NCI-H774 (cell line): ENCODE measurements at places on chromosomes 5 and 9.

DNA sequence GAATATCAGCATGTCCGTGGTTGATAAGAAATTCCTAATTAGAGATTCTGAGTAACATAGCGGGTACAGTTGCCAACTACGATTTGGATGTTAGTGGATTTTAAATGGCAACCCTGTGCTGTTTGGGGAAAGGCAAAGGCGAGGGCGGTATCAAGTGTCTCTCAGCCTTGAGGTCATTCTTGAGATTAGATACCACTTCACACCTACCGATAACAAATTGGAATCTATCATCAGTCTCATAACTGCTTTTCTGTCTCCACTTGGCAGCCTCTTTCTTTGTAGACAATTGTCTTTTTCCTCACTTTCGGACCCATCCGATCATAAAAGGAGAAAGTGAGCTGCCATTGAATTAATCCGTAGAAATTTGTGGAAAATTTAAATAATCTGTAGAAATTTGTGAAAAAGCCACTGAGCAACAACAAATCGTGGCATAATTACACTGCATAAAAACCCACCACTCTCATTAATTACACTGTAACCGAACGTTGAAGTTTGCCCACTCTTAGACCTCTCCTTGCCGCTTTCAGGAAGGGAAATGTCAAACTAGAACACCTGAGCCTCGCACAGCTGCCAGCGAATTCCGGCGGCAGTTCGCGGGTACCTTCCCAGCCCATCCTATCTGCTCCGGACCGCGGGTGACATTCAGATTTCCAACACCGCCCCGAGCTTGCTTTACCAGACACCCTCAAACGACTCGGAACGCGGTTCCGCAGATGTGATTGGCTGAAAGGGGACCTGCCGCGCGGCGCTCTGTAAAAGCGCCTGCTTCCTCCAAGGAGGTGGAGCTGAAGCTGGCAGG, 849 bp upstream of the RGMB start:
- DNase-seq: peak; percentile 91

DNA sequence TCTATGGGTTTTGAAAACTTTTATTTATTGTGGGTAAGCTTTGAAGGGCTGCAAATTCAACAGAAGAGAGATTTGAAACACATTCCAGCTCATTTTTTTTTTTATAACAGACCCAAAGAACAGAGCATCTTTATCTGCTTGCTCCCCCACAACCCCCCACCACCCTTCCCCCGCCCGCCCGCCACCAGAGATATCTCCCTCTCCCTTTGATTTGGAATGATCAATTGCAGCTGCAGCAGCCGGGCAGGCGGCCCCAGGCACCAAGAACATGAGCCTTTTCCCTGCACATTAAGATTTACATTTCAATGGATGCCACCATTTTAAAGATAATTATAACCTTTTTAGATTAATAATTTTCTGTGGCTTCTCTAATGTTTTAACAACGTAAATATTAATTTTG, 510.9 kb downstream of the ZNF608 start:
- DNase-seq: no peak

DNA sequence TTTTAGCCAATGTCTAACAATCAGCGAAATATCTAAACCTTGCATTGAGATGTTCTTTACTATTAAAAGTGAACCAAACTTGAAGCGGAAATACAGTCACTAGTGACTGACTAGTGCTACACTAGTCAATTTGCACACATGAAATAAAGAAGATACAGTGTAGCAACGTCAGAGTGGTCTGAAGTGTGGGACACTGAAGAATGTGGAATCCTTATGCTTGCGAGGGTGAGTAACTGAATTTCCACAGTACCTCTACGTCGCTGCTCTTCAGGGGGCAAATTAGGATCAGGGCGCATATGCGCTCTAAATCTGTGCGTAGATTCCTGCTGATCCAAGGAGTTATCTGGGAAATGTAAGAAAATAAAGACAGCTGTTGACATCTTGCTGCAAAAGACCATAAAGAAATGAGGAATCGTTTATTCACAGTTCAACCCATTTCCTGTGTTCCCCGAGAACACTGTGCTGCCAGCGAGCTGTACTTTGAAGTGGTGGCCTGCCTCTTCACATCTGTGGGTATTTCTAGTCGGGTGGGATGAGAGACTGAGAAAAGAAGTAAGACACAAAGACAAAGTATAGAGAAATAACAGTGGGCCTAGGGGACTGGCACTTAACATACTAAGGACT, 39.8 kb upstream of the FLT4 start:
- DNase-seq: no peak

DNA sequence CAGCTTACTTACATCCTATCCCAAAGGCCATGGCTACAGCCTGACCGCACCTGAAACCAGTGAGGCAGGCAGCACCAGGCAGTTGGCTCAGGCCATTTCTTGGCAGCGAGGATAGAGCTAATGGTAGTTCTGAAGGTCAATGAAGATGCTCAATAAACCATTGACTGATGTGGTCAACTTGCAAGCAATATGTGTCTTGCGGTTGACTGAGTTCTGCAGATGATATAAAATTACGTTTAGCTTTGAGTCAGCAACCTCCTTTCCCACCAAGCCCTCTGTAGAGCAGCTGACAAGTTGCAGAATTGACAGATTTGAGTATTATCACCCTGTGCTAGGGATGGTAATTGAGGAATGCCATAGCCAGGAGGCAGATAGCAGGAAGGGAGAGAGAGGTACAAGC, 189.0 kb upstream of the PUM3 start:
- no peak for DNase-seq

DNA sequence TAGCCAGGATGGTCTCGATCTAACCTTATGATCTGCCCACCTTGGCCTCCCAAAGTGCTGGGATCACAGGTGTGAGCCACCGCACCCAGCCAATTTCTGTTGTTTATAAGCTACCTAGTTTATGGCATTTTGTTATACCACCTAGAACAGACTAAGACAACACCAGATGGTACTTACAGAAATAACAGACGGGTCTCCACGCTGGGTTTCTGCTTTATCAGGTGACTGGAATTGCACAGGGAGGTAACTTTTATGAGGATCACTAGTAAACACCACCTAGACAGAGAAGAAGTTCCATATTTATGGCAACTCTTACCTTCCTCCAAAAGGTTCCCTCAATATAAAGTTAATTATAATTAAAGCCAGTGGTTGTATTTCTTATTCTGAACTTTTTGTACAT, 74.0 kb downstream of the CEMIP2 start:
- no peak for DNase-seq

DNA sequence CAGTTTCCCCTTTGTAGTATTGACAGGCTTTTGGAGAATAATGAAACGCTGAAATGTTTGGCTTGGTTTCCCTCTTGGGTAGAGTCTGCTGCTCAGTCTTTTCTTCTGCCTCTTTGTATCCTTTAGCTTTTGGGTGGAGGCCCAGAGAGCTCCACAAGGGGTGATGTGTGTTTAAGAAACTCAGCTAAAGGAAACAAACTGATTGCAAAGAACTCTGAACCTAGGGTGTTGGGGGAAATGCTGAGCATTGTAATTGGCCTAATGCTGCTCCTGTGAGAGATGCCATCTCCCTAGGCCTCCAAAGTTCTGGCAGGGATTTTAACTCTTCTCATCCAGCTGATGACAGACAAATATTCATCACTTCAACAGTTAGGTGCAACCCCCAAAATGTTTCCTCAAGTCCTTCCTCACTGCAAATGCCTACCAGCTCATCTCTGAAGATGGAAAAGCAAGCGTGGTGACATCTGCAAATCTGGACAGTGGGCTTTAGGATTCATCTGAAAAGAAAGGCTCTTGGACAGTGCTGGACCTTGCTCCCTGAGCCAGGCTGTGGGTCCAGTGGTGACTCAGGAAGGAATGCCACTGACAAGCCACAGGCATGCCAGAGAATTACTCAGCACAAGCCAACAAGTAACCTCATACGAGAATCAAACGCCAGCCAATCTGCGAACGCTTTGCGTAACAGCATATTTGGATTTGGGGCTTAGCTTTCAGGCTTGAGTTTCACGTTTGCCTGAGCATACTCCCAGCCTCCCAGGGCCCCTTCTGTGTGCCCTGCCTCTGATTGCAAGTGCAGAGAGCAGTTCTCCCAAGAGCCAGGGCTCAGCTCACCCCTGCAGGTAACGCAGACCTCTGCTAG, 30.5 kb upstream of the ZSWIM6 start:
- DNase-seq: no peak

DNA sequence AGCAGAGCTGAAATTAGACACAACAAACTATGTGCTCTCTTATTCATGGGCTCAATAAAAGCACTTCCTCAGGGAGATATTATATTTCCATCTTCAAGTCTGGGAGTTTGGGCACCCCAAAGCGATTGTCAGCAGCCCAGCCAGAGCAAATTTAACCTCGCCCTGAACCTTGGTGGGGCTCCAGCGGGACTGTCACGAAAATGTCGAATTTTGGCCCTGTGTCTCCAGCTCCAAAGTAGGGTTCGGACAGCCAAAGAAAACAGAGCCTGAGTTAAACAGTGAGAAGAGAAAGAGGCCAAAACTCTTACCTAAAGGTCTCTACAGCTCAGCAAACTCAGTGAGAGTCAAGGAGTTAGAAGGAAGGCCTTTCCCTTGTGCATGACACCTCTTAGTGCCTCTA, 432.9 kb downstream of the SPATA31D1 start:
- no peak for DNase-seq

DNA sequence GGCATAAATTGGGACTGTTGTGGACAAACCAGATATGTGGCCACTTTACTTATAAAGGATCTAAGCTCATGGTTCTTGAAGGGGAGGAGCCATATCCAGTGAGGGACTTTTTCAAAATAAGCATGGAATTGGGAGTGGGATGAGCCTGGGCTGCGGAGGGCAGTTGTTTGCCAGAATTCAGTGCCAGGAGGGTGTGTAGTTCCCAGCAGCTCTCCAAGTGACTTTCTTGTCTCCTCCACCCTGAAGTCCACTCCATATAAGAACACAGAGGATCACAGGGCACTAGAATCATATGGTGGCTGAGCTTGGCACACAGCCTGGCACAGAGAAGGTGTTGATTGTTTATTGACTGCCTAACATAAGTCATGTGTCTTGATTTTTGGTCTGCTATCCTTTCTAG, 121.1 kb downstream of the CAVIN4 start:
- no peak for DNase-seq

GRCh38 chr5:119022017-119022745, 33.8 kb upstream of the DTWD2 start:
- DNase-seq: no peak

- no peak for DNase-seq
Observed at GRCh38 chr5:43121913-43122484, 1.3 kb downstream of the ZNF131 start.

DNA sequence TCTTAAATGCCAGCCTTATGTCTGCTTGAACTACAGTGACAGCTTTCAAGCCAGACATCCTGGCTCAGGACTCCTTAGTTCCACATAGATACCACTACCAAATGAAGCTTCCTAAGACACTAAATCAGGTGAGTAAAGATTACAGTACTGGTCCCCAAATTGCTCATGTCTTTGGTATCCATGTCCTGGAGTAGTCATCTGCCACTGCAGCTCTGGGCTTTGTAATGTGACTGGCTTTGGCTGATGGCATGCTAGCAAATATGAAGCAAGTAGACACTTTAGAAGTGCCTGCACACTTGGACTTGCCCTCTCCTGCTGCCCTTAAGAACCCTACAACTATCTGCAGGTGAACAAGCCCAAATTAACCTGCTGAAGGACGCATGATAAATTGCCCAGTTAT, 334.9 kb downstream of the BNC2 start:
- DNase-seq: no peak

- DNase-seq: no peak
Observed at GRCh38 chr5:134175921-134176510, 734 bp downstream of the SKP1 start.

- DNase-seq: peak; percentile 60
Observed at GRCh38 chr9:107243742-107244141, 39.3 kb upstream of the RAD23B start.

DNA sequence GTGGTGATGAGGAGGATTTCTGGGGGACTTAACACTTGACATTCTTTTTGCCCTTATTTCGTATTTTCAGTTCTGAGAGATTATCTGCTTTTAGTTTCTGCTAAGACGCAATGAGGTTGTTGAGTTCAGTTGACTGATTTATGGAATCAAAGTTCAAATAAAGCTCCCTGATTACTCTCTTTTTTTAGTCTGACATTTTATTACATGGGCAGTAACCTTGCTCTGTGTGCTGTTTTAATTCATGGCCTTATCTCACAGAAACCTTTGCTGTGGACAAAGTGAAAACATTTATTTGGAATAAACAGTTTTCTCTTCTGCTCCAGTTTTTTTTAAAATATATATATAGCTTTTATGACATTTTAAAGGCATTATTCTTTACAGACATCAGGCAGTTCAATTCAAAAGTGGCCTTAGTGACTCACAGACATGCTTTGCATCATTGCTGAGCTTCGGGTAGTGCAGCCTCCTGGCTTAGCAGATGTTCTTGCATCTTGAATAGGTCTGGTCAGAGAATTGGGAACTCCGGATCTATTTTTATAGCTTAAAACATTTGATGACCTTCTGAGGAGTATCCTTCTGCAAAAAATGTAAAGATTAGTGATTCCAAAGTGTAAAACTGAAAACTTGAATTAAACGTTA, 162.9 kb downstream of the FAM170A start:
- no peak for DNase-seq

- DNase-seq: no peak
Observed at GRCh38 chr5:54803471-54804011, 181.9 kb downstream of the ESM1 start.

DNA sequence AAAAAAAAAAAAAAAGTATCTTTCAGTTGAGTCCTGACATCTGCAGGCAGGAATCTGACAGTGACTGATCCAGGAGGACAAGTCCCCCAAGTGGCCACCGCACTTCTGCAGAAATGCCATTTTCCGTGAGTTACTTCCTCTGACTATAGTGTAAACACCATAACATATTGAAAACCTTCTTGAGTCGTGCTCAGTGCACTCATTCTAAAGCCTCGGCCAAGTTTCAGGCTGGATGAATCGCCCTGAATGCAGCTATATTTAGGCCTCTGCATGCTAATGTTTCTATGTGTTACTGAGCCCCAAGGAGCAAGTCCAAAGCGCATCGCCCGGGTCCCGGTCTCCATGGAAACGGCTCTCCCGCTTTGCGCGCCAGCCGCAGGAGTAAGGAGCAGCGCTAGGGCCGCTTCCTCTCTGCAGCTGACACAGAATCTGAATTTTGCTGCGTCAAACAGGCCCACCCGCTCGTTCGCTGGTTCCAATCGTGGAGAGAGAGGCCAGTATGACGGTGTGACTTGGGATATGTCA, 335.4 kb downstream of the MSX2 start:
- DNase-seq: peak; percentile 52

GRCh38 chr5:98776066-98776705, 2.7 kb downstream of the RGMB start:
- no peak for DNase-seq

GRCh38 chr5:1878050-1878849, 4.5 kb downstream of the IRX4 start:
- no peak for DNase-seq

- peak; percentile 22 for DNase-seq
Observed at GRCh38 chr9:134025606-134026541, 593 bp downstream of the BRD3OS start.

GRCh38 chr5:147673791-147674190, 108.7 kb downstream of the JAKMIP2 start:
- DNase-seq: no peak

DNA sequence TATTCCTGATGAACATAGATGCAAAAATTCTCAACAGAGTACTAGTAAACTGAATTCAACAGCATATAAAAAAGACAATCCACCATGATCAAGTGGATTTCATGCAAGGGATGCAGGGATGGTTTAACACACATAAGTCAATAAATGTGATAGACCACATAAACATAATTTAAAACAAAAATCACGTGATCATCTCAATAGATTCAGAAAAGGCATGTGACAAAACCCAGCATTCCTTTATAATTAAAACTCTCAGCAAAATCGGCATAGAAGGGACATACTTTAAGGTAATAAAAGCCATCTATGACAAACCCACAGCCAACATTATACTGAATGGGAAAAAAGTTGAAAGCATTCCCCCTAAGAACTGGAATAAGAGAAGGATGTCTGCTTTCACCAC, 166.9 kb upstream of the TRIM32 start:
- DNase-seq: no peak
